NCI-H2029 (cell line): ENCODE measurements at places on chromosomes 2 and 18.

- no peak for DNase-seq
Observed at GRCh38 chr2:199875400-199875799, 24.4 kb upstream of the FTCDNL1 start.

- DNase-seq = no peak
Observed at GRCh38 chr2:207048416-207048815, 109.1 kb downstream of the CPO start.

DNA sequence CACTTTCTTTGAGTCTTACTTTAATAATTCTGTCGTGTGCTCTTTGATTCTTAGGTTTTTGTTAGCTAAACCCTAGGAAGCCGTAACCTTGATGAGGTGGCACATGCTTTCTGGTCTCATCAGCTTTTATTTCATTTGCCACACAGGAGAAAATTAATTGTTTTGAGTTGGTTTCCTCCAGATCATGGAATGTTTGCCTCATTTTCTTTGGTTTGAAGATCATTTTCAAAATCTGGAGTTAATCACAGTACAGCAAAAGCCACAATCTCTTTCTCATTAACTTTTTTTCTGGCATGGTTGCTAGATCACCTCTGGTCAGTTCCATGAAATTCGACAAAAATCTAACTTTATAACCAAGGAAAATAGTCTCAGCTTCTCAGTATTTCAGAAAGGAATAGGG, 182.9 kb downstream of the MYO1B start:
- no peak for DNase-seq

- no peak for DNase-seq
Observed at GRCh38 chr2:124426625-124427024, 401.5 kb downstream of the CNTNAP5 start.
